Inflammatory macrophage (primary cell): ENCODE measurements at places on chromosomes 7 and 10.

- DNase-seq: no peak
Observed at GRCh38 chr7:30634634-30635201, 40.0 kb downstream of the GARS1 start.

GRCh38 chr10:118373786-118374185 lies 31.7 kb upstream of the FAM204A start:
- DNase-seq: no peak

- DNase-seq: no peak
Observed at GRCh38 chr7:119959811-119960210, 313.2 kb upstream of the KCND2 start.

- DNase-seq: no peak
Observed at GRCh38 chr10:5447056-5447455, 34.7 kb downstream of the NET1 start.

GRCh38 chr7:41247143-41247865 lies 455.6 kb downstream of the INHBA start:
- DNase-seq: no peak

DNA sequence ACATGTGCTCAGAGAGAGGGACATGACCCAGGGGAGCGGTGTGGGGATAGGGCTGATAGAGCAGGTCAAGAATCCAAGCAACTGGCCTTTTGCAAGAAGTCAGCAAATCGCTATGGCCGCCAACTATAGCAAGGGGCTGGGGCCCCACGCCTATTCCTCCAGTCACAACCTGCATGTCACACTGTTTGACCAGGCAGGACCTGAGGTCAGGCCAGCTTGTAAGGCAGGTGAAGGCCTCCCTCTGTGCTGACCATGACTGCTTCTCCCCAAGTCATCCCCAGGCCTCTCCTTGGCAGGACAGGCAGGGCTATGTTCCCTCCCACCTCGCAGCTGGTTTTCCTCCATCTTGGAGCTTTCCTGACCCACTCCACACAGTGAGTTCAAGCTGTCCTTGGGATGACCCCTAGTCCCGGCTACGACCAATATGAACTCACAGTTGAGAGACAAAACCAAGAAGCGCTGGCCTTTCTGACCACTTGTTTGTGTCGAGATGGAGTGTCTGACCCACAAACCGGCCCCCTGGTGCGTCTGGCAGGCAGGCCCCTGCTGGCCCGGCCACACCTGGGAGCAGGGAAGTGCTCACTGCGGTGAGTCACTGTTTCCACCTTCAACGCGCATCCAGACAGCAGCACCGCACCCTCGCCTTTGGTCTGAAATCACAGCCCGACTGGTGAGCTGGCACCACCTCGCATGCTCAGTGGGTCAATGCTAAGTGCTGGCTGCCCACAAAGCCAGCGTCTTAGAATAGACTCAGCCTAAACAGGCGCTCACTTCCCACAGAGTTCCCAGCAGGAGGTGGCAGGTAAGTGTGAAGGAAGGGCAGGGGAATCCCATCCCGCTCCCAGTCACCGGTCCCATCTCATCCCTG lies 81.4 kb downstream of the VWA2 start:
- DNase-seq: no peak

DNA sequence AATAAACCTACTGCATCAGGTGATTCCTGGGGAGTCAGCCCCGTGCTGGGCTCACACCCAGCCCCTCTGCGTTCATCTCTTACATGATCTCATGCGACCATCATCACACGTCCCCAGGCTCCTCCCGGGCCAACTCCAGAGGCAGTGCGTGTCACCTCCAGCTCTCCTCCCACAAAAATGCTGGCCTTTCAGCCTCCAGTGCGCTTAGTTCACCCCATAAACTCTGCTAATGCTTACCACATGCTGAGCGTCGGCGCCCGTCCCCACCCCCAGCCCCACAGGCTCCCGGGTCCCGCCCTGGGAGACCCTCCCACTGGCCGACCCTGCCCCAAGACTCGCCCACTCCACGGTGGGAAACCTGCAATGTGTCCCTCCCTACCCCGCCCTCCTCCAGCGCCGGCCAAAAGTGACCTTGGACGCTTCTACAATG lies 816 bp upstream of the SDK1 start:
- DNase-seq: no peak

DNA sequence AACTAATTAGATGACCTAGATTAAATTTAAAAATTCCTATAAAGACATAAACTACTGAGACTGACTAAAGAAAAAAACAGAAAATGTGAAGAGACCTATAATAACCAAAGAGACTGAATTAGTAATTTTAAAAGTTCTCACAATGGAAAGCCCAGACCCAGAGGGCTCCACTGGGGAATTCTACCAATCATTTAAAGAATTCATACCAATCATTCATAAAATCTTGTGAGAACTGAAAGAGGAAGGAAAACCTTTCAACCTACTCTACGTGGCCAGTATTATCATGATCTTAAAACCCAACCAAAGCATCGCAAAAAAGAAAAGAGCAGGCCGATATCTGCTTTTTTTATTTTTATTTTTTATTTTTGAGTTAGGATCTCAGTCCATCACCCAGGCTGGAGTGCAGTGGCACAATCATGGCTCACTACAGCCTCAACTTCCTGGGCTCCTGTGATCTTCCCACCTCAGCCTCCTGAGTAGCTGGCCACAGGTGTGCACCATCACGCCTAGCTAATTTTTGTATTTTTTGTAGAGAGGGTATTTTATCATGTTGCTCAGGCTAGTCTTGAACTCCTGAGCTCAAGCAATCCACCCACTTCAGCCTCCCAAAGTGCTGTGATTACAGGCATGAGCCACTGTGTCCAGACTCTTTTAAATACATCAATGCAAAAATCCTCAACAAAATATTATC lies 48.6 kb downstream of the DGKI start:
- no peak for DNase-seq

DNA sequence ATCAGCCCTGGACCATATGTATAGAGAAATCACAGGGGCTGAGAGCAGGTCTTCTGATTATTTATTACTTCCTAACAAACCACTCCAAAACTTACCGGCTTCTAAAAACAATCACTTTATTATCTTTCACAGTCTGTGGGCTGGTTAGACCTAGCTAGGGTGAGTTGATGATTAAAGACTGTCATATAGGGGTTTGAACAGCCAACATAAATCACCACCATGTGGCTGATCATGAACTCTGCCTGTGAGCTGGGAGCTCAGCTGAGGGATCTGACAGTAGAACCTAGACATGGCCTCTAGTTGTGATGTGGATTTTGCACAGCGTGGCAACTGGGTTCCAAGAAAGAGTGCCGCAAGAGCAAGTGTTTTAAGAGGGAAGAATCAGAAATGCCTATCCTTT lies 305.4 kb downstream of the CSTF2T start:
- DNase-seq: no peak

DNA sequence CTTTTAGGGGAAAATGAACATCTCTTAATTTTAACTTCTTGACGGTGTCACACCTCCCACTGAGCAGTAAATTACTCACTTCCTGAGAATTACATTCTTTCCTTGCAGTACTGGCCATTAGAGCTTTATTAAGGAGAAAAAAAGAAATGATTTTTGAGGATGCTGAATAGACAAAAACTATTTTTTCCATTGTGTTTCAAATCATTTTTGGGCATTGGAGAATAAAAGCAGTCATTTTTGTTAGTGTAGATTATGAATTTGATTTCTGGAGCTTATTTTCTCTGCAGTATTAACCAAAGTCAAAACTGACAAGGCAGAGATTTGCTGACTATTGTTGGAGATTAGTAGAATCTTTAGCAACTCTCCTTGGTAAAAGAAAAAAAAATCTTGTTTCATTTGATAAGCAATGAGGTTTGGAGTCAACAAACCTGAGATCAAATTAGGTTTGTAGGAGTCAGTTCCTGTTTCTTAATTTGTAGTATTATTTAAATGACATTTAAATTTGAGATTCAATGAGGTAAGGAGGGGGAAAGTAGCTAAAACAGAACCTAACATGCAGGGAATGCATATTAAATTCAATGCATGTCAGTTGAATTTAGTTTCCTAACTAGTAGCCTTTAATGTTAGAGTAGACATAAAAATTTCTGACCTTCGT lies 70.6 kb downstream of the AP3M1 start:
- no peak for DNase-seq

GRCh38 chr7:36037121-36037662 lies 115.9 kb upstream of the EEPD1 start:
- no peak for DNase-seq

DNA sequence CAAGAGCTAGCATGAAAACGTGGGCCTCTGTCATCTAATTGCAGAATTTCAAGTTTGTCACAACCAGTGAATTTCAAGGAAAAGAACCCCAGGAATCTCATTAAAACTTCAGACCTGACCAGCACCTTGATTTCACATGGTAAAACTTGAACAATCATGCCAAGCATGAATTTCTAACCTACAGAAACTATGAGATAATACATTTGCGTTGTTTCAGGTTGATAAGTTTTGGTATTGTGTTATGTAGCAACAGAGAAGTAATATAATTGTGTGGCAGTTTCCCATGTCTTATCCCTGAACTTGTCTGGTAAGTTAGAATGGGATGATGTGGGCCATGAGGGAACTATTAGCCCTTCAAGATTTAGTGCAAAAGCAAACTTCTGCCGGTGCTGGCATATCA lies 530.1 kb downstream of the ANKRD7 start:
- no peak for DNase-seq

DNA sequence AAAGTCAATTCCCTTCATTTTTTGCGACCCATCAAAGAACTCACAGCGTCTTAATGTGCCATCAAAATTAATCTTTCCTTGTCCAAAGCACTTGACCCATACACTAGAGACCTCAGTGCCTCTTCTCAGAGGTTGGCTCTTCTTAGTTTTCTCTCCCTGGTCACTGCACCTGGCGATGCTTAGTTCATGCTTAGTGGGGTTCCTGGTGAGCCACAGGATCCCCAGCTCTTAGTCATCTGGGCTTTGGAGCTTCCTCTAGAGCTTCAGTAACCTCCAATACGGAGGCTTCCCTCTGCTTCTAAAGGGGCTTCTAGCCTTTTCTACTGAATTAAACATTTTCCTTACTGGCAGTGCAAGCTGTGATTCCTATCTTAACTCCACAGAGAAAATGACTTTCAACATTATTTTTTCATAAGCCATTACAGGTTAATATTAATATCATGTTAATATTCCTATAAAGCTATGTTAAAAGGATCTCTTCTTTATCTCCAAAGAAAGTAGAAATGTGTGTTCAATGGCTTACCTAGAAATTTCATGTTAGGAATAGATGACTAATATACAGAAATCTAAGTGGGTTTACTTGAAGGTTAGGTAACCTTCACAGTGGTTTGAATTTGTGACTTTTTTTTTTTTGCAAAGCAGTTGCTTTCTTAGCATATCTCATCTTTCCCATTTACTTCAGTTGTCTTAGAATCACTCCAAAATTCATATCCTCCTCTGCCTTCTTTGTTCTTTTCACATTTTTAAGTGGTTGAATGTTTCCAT lies 295.2 kb downstream of the CAMK1D start:
- no peak for DNase-seq

DNA sequence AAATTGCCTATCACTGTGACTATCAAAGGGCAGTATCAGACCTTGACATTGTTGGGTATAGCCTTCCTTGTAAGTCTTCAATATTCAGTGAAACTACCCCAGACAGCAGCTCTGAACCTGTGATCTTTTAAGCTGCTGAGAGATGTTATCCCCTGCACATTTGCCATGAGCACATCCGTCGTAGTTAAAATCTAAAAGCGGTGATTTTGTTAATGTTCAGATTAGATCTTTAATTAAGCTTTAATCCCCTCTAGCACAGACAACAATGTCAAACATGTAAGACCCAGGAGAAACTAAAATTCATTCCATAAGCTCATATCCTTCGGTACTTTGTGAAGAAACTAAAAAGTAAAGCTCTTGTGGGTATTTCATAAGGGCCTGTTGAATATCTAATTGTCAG lies 105.8 kb downstream of the MALRD1 start:
- no peak for DNase-seq

DNA sequence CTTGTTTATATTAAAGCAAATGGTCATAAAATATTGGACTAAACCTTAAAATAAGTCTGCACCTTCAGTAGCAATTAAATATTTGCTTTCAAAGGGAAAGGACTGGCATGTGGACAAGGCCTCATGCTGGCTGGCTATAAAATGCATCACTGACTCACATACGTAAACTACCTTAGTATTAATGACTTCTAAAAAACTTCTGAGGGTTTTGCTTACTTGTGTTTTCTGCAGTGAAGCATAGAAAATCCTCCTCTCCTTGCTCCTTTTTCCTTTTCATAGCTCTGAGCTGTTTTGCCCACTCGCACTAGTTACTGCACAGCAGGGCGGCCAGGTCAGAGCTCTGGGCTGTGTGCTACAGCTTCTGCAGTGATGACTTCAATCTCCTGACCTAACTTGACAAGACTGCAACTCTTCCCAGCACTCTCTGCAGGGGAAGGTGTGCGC lies 82.3 kb downstream of the CUL2 start:
- no peak for DNase-seq

DNA sequence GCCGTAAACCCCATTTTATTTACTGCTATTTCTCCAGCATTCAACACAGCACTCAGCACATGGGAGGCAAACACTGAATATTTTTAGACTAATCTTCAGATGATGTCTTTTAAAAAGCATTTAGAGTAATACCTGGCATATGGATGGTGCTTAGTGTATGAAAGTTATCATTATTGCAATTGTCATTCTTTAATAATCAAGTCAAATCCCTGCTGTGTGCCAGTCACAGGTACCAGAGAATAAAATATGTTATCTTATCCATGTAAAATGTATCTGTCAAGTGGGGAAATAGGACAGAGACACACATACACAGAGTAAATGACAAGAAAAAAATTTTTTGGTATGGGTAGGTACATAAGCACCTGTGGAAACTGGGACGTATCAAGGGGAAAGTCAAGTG lies 18.5 kb downstream of the ANKRD22 start:
- no peak for DNase-seq

GRCh38 chr7:585229-585711 lies 65.6 kb upstream of the PDGFA start:
- no peak for DNase-seq
